ENCODE measurements at places on chromosomes 11 and 22.

GRCh38 chr11:88337987-88338668, 592 bp upstream of the CTSC start:
- no peak for DNase-seq

DNA sequence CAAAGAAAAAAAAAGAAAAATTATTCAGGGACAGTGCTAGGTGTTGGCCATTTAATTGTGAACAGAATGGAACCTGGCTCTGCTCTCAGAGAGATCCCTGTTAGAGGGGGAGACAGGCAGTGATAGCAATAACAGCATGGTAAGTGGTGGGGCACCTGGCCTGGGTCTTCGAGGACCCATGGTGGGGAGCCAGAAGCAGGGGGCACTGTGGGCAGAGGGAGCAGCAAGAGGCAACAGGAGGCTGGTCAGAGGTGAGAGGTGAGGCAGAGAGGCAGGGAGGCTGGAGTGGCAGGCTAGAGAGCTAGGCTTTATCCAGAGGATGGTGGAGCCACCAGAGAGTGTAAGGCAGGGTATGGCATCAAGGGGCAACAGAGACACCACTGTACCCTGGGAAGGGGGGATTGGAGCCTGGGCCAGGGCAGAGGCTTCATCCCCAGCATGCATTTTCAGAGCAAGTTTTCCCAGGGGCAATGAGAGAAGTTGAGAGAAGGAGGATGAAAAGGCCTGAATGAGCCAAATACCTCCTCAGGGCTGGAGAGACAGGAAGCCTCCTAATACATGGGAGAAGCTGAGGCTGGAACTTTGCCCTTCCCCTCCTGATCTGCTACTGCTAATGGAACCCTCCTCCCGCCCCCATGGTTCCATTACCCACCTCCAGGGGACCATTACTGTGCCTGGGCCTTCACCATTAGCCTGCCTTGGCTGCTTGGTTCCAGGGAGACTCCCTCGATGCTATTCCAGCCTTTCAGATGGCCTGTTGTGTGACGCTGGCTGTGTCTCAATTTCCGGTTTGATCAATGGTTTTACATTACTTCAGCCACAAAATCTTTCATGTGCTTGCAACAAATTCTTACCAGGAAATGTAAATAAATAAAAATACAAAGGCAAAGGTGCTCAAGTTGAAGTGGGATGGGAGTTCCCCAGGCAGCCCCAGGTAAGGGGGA, 2.6 kb upstream of the P2RY2 start:
- DNase-seq, result no peak

DNA sequence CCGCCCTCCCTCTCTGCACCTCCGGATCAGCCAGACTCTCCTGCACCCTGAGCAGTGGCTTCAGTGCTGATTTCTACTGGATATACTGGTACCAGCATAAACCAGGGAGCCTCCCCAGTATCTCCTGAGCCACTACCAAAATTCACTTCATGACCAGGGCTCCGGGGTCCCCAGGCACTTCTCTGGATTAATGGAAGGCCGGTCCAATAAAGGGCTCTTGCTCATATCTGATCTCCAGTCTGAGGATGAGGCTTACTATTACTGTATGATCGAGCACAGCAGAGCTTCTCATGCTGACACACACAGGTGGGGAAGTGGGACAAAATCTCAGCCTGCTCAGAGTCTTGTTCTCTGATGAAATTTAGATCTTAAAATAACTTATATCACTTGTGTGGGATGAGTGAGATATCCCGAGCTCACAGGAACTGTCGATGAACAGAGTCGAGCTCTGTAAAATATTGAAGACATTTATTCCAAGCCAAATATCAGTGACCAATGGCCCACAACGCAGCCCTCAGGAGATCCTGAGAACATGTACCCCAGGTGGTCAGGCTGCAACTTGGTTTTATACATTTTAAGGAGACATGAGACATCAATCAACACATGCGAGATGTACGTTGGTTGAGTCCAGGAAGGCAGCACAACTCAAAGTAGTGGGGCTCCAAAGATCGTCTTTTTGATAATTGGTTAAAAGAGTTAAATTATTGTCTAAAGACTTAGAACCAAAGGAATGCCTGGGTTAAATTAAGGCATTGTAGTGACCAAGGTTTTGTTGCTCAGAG, 93.0 kb upstream of the TOP3B start:
- DNase-seq, result no peak

DNA sequence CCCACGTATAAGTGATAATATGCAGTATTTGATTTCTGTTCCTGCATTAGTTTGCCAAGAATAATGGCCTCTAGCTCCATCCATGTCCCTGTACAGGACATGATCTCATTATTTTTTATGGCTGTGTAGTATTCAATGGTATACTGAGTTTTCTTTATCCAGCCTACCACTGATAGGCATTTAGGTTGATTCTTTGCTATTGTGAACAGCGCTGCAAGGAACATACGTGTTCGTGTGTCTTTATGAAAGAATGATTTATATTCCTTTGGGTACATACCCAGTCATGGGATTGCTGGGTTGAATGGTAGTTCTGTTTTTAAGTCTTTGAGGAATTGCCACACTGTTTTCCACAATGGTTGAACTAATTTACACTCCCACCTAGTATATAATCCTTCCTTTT, 1.5 kb upstream of the FAM111A start:
- no peak for DNase-seq

DNA sequence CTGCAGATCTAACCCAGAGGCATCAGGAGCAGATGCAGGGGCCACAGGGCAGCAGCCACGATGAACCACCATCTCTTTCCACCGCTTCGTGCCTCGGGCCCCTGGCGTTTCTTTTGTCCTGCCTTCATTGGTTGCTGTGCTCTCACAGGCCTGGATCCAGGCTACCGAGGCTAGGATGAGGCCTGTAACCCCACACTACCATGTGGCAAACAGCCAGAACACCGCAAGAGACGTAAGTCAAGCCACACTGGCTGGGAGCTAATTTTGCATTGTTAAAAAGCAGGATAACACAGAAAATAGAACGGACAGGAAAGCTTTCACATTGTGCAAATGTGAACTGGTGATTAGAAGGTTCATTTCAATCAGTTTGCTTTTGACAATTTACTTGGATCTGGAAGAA, 15.7 kb upstream of the ARFGAP3 start:
- no peak for DNase-seq

DNA sequence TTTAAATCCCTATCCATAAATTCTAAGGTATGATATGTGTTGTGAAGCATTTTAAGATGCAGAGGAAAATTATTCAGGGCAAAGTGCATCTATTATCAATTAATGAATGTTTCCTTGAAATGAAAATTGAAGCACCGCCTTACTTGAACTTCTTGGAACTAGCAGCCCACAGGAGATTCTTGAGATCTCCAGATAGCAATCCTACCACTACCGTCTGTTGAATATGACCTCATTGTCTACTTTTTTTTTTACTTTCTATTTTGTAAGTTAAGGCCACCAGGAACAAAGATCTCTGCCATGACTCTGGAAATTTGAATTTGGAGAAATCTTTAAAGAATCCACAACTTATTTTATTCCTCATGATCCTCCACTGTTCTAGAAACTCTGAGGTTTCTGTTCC, 808.7 kb downstream of the KCNA4 start:
- no peak for DNase-seq

DNA sequence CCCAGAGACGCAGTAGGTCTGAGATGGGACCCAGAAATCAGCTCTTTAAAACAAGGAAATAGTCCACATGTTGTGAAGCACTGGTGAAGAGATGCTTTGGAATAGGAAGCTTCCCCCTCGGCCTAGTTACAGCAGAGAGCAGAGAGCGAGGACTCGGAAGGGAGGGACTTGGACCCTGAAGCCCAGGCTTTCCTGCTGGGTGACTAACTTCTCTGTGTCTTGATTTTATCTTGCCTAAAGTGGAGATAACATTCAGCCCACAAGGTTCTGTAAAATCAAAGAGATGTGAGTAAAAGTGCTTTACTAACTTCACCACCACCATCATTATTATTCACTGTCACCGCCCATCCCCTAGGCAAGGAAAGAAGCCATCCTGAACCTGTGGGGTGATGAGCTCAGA, 58.4 kb downstream of the THAP12 start:
- no peak for DNase-seq

GRCh38 chr22:24938741-24939341, 7.7 kb downstream of the LHFPL7 start:
- no peak for DNase-seq

GRCh38 chr22:19713650-19714311, 522 bp upstream of the SEPTIN5 start:
- DNase-seq, result no peak

- no peak for DNase-seq
Observed at GRCh38 chr11:109096266-109096665, 325.7 kb upstream of the C11orf87 start.

DNA sequence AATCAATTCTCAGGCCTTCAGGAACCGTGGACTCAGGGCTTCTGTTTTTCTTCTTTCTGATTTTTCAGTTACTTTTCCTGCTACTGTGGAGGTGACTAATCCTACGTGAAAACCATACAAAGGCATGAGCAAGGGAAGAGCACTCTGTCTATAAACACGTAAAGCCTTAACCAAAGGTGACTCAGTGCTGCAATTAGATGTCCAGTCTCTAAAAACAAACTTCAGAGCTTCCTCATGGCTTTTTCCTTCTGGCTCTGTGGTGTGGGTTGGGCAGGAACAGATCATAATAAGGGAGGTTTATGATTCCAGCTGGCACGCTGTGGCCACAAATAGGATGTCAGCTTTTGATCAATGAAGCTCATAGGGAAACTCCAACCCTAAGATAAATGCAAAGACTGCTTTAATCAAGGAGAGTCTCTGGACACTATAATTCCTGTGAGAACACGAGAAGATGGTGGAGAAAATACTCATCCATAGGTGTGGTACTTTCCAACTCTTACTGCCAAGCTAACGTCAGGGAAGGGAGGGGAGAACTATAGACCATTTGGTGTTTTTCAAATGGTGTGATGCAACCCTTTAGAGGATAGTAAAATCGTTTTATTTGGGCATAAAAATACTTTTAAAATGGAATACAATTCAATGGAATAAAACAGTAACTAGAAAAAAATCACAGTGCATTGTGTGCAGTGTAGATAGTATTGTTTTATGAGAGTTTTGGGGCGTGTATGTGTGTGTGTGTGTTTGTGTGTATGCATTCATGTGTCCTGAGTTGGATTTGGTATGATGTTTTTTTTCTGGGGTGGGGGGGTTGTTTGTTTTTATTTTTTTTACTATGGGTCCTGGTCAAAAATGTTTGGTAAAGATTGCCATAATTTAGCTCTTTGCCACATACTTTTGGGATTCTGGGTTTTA, at the start of gene NXPE2:
Gene NXPE2, plus strand, starts transcription at position 403 of the 912 bp plus-strand sequence. Its CDS starts 49 bp downstream, at position 452.
- no peak for DNase-seq

- no peak for DNase-seq
Observed at GRCh38 chr22:36469094-36469710, 12.2 kb downstream of the TXN2 start.

DNA sequence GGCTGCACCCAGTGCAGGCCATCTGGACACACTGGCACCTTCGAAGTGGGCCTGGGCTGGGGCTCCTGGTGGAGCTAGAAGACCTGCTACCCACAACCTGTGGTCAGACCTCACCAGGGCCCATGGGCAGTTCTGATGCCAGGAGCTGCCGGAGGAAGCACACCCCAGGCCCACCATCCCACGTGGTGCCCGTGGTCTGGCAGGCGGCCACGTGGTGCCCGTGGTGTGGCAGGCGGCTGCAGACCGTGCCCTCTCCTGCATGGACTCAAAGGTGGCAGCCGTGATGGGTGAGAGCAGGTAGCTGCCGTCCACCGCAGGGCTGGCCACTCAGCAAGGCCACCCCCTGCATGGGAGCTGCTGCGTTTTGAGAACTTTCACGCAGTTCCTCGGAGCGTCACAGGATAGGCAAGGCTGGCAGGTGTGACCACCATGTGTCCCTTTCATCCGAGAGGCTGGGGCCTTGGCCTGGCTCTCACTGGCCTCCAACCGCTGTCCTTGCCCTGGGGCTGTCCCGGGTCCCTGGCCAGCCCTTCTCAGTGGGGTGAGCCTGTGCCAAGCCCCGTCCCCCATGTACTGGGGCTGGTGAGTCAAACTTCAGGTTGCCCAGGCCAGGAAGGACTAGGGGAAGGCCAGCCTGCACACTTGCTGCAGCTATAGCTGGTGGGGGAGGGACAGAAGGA, 3.9 kb upstream of the IL17REL start:
- DNase-seq, result no peak

DNA sequence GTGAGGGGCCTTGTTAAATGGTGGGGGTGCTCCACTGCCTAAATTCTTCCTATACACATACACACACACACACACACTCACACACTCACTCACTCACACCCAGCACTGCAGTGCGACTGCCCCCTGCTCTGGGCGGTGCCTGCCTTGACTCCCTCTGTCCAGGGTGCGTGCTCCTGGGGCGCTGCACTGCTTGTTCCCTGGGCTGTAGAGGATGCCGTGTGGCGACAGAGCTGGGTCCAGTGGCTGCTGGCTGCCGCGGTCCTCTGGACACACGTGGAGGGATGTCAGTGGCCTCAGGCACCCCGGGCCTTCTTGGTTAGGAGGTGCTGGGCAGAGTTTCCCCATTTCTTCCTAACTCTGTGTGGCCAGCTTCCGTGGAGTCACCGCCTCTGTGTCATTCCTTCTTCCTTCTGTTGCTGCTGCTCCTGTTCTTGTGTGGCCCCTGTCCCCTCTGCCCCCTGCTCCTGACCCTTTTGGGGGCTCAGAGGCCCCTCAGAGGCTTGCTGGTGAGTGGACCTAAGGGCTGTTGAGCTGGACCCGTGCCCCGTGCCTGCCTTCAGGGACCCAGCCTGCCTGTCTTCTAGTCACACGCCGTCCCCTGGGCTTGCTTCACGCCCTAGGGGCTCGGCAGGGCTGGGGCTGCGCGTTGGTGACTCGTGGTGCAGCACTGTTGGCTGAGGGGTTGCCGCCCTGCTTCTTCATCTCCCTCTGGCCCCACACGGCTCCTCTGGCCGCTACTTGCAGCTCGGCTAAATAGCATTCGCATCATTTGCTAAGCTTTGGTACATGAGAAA, 147.0 kb downstream of the TBC1D22A start:
- no peak for DNase-seq

DNA sequence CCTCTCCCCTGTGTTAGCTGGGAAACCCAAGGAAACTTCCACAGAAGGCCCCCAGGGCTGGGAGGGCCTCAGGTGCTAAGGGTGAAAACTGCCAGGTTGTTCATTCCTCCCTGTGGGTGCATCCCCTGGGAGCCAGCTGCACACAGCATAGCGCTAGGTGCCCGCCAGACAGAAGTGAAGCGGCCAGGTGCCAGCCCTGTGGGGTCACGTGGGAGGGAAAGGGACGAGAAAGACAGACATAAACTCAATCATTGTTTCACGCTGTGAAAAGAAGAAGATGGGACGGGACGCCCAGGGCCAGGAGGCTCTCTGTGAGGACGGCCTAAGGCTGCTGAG, 31.6 kb upstream of the HMOX1 start:
- no peak for DNase-seq

DNA sequence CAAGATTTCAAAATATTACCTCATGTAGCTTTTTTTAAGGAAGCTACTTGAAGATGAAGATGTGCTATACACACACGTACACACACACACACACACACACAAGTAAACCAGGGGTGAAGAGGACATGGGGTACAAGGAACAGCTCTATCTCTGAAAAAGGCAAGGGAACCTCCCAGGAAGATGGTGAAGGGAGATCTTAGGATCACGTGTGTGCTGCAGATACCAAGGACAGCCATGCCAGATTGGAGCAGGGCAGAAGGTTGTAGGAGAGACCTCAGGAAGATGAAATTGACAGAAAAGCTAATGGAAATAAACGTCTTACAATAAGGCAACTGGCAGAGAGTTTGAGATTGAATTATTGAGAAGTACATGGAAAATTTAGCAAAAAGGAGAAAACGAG, 19.7 kb downstream of the RAB39A start:
- no peak for DNase-seq
